Activated CD8-positive, alpha-beta memory T cell treated with anti-CD3 and anti-CD28 coated beads for 36 hours (primary cell): ENCODE measurements at places on chromosomes 7 and 10. TPM values are rescaled to one million over a fixed set of nuclear protein-coding genes. Genes with fewer than 3 reads are reported as not detected.

Gene FXYD4
- not detected for total RNA-seq

Gene TEX36
- total RNA-seq = not detected

Gene SH3PXD2A
- 8.6 TPM for total RNA-seq

Gene DOCK4
- total RNA-seq = 1.6 TPM

Gene NAT16
- not detected for total RNA-seq

Gene TYSND1
- total RNA-seq = 17.1 TPM

Gene RGR
- not detected for total RNA-seq

Gene NPSR1
- total RNA-seq = not detected

Gene ZNF117
- total RNA-seq = 4.1 TPM

Gene LIPK
- not detected for total RNA-seq

Gene IFIT2
- total RNA-seq = 1.2 TPM

Gene CFAP43
- total RNA-seq = not detected

Gene CARD11
- 82.5 TPM for total RNA-seq

Gene MALRD1
- not detected for total RNA-seq

Gene STEAP4
- total RNA-seq = not detected

Gene PSD
- total RNA-seq = 4.9 TPM

Gene HYCC1
- 28.0 TPM for total RNA-seq

Gene EN2
- not detected for total RNA-seq

Gene NIPSNAP2
- 46.5 TPM for total RNA-seq

Gene CLDN3
- not detected for total RNA-seq

Gene CDHR1
- 1.8 TPM for total RNA-seq

Gene CHN2
- 4.8 TPM for total RNA-seq

Gene DEPP1
- total RNA-seq = 0.13 TPM

Gene DNAJC12
- 31.8 TPM for total RNA-seq

Gene ZNF487
- 2.5 TPM for total RNA-seq

Gene CHST15
- not detected for total RNA-seq

Gene LIPM
- not detected for total RNA-seq

Gene SSC4D
- total RNA-seq = 0.40 TPM

Gene ANKRD1
- total RNA-seq = not detected

Gene CD36
- total RNA-seq = not detected

Gene ZNF503
- total RNA-seq = 0.36 TPM

Gene TRIM73
- total RNA-seq = 2.6 TPM

Gene ITIH2
- total RNA-seq = not detected

Gene SUN3
- not detected for total RNA-seq

Gene CDNF
- total RNA-seq = 1.1 TPM

Gene SLC16A9
- total RNA-seq = 0.42 TPM
